Globus pallidus (tissue), 1 donor: ENCODE measurements at places on chromosomes 7 and 10.

- DNase-seq = no peak
Observed at GRCh38 chr7:103348452-103348851, 1.0 kb downstream of the PSMC2 start.

- DNase-seq = peak; percentile 84
Observed at GRCh38 chr7:28389504-28390395, 22.6 kb upstream of the CREB5 start.

DNA sequence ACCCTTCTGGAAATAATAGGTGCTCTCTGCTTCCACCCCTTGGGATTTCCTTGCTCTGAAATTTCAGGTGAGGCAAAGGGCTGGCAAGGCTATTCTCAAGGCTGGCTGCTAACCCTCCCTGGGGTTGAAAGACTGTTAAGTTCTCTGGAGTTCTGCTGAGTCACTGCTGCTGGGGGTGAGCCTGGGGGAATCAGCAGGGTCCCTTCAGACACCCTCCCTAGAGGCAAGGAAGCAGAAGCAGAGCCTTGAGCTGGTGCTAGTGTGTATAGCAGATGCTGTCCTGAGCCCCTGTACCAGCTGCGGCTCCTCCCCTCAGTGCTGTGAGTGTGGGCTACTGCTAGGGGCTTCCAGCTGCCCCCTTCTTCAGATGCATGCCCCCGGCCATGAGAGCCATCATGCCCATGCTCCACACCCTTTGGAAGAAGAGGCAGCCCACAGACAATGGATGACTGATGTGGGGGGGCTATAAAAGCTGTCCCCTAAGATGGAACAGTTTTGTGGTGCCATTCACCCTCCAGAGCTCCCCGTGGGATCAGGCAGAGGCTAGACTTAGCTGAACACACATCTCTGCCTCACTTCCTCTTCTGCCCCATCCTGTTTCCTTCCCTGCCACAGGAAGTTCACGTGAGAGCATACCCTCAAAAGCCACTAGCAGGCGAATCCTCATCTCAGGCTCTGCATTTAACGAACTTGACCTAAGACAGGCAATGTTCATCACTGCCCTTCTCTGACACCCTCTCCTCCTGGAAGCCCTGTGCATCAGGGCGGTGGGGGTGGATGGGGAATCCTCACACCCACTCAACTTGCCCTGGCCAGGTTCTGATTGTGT is 91.8 kb downstream of the SH3PXD2A start:
- DNase-seq = peak; percentile 47

DNA sequence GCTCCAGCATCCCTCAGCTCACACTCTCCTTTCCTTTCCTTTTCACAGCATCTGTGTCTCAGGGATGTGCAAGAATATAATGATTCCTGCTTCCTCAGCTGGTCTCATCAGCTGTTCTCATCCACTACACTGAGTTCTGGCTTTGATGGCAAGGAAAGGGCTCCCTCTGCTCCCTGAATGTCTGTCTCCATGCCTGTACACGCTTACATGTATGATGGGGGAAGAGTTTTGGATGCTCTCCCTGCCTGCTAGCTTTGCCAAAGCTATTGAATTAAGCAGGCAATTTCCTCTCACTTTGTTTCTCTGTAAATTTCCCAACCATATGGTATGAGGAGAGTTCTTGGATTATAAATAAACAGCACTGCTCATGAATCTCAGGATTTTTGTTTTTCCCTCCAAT is 254.5 kb downstream of the SORCS3 start:
- DNase-seq = no peak

DNA sequence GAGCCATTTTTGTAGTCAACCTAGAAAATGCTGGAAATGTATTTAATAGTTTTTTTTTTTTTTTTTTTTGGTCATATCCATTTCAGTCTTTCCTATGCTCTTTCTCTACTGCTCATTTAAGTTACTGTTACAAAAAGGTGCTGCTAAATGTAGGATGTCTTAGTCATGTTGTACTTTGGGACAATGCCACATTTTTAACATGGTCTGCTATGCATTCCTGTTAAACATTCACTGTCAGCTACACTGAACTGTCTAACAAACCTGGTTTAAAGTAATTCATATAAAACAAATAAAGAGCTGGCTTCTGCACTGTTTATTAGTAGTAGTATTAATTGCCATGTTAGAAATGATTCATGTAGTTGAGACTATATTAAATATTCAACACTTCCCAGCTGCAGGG is 108.6 kb downstream of the NSUN6 start:
- DNase-seq = no peak

GRCh38 chr7:133859231-133859630 is 267.9 kb upstream of the LRGUK start:
- DNase-seq = peak; percentile 16

DNA sequence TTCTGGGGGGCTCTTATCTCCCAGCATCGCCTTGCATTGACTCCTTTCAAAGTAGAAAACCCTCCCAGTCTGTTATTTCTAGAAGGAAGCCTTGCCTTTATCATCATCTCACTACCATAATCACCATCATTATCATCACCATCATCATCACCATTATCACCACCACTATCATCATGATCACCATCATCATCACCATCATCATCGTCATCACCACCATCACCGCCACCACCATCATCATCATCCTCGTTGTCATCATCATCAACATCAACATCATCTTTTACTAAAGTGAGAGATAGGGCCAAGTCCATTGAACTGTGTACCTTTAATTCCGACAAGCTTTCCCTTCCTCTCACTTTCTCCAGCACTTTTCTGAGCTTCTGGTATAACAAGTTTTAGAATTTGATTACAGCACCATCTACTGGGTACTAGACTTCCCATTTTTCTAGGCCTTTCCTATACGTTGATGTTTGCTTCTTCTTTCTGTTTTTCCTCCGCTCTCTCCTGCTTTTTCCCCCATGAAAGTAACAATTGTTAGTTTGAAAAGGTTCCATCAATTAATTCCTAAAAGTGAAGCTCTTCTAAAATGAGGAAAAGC is 226.4 kb downstream of the BUB3 start:
- peak; percentile 66 for DNase-seq

- DNase-seq = no peak
Observed at GRCh38 chr7:33936503-33936902, 31.2 kb downstream of the BMPER start.

DNA sequence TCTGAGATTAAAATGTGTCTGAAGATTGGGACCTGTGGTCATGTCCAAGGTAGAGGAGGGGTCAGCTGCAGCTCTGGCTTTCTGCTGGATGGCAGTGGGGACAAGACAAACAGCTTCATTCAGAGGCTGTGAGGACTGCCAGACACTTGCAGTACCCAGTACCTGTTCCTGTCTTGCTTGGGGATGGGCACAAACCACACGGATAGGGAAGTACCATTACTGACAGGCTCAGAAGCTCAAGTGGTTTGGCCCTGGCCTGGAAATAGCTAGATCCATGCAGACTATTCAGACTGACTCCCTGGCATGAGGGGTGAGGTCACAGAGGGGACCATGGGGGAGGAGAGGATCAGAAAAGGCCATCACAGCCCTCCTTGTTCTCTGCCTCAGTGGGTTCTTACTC is 56.0 kb upstream of the COMTD1 start:
- no peak for DNase-seq

DNA sequence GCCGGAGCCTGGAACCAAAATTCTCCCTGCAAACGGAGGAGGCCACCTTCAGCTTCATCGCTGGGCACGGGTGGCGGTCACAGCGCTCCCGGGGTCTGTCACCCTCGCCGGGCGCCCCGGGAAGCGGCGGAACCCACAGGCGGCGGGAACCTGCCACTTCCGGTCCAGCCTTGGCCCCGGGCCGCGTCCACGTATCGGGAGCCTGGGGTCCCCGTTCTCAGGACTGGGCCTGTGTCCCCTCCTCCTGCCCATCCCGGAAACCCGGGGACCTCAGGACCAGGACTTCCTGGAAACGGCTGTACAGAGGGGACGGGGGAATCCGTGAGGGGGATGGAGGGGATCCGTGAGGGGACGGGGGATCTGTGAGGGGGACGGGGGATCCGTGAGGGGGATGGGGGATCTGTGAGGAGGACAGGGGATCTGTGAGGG is 25.4 kb downstream of the PDGFA start:
- DNase-seq = no peak

GRCh38 chr10:98967601-98968000 is 268.1 kb downstream of the HPSE2 start:
- no peak for DNase-seq

DNA sequence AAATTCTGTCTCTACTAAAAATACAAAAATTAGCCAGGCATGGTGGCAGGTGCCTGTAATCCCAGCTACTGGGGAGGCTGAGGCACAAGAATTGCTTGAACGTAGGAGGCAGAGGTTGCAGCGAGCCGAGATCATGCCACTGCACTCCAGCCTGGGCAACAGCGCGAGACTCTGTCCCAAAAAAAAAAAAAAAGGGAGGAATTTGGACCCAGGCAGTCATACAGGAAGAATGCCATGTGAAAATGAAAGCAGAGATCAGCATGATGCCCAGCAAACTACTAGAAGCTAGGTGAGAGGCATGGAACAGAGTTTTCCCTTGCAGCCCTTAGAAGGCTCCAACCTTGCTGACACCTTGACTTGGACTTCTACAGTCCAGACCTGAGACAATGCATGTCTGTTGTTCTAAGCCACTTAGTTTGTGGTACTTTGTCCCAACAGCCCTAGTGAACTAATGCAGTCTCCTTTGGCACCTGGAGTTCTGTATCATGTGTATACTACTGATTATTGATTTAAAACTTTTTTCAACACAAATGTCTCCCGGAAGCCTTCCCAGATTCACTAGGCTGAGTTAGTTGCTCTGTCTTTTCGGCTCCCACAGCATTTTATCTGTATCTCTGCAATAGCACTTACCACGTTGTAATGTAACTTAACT is 10.2 kb upstream of the BAG3 start:
- DNase-seq = no peak

DNA sequence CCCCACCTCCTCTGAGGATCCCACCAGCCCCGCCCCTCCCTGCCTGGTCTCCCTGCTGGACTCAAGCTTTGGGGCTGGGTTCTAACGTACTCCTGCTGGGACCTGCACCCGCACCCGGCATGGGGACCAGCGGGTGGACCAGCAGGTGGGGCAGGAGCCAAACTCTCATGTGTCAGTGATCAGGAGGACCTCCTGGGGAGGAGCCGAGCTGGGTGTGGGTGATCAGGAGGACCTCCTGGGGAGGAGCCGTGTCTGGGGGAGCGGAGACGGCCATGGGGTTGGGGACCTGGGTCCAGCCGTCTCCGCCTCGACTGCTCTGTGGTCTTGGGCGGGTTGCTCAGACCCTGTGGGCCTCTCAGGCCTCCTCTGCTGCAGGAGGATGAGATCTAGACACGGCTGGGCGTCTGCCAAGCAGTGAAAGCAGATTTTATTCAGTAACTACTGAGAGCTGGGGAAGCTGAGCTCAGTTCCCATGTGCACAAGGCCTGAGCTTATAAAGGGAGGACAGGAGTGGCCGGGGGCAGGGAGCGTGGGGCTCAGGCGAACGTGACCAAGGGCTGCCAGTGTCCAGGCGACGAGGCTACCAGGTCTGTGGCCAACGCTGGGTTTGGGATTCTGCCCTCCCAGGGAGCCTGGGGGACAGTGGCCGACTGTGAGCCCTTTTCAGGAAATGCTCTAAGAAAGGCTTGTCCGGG is 33.6 kb upstream of the UTF1 start:
- DNase-seq = no peak

- peak; percentile 96 for DNase-seq
Observed at GRCh38 chr7:158414486-158414961, 173.1 kb downstream of the PTPRN2 start.

DNA sequence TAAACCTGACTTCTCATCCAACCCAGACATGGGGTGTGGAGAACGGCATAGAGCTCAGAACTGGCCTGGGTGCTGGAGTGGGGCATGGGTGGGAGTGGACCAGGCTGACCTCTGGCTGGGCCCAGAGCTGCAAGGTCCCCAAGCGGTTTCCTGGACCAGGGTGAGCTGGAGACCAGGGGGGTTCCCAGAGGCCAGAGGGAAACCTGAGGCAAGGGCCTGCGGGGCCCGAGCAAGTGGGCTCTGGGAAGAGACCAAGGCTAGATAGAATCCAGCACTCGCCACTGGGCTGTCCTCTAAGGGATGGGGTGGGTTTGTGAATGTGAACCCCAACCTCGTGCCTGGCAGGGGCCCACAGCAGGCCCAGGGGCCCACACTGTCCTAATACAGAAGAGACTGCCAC is 39.4 kb upstream of the RET start:
- no peak for DNase-seq

DNA sequence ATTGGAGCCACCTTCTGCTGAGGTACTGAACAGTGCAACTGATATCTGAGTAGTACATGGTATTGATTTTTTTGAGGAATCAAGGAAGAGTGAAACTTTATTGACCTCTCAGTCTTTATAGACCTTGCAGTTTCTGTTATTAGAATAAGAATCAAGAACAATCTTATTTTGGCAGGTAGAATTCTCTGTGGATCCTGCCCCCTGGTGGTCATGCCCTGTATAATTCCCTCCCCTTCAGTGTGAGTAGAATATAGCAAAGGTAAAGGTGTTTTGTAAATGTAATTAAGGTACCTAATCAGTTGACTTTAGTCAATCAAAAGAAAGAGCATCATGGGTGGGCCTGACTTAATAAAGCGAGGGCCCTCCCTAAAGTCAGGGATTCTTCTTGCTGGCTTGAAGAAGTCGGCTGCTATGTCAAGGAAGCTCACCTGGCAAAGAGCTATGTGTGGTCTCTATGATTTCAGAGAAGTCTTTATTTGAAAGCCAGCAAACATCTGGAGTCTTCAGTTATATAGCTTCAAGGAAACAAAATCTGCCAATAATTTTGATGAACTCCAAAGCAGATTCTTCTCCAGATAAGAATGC is 142.8 kb downstream of the LSM5 start:
- DNase-seq = peak; percentile 8

DNA sequence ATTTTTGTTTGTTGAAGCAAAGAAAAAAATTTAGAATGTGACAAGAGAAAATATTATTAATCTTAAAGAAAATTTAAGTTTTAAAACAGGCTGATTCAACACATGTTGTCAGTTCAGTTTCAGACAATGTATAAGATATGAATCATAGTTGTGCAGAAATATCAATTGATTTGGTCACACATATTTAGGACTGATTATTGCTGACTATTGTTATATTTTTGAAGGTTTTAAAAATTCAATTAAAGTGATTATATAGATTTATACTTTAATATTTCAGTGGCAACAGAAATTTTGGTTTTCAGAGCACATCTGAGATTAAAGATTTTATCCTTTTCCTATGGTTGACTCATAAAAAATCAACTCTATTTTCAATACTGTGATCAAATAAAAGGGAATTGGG is 132.5 kb downstream of the PON1 start:
- DNase-seq = no peak

- no peak for DNase-seq
Observed at GRCh38 chr7:43037531-43037930, 74.9 kb upstream of the HECW1 start.

DNA sequence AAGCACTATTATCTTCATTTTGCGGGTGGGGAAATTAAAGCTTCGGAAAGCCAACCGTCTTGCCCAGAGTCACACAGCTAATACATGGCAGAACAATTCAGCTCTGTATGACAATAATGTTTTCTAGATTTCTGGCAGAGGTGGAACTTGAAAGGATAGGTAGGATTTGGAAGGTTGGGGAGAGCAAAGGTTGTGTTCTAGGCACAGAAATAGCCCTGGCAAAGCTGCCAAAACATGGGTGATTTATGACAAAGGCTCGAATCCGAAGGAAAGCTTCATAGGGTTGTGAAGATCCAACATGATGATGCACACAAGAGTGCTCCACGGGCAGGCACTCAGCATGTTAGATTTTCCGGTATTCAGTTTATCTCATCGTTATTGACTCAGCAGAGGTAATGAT is 19.2 kb downstream of the PDCD11 start:
- no peak for DNase-seq
